ENCODE measurements at places on chromosomes 1 and 21.

DNA sequence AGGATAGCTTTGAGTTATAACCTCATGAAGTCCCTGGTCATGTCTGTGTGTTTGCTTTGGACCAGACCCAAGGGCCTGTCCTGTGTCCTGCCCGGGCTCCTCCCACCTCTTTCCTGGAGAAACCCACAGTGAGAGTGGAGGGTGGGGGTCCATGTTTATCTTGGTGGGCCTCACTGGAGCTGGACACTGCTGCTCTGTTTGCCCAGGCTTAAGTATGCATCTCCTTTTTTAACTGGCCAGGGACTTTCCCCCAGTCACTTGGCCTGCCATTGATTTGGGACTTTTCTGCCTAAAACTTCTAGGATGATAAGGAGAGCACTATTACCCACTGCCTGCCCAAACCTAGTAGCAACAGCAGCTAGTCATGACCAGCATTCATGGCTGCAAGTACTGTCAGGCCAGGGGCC, 49.8 kb downstream of the DDR2 start:
- no peak for DNase-seq
- no peaks in the 10 kb centered on the region for H3K27me3 ChIP-seq
- H3K4me1 ChIP-seq: no peaks in the 10 kb centered on the region
- H3K4me3 ChIP-seq: no peak overlapping the region
- no peak overlapping the region for H3K27ac ChIP-seq

GRCh38 chr1:1151306-1151705, 22.4 kb upstream of the TTLL10 start:
- H3K27me3 ChIP-seq: no peaks in the 10 kb centered on the region
- H3K27ac ChIP-seq: no peak overlapping the region
- DNase-seq: no peak
- H3K36me3 ChIP-seq: peaks cover 3% of the 10 kb centered on the region

GRCh38 chr1:29687601-29688244, 451.4 kb downstream of the PTPRU start:
- H3K4me3 ChIP-seq: peak overlapping the region; percentile 23
- no peaks in the 10 kb centered on the region for H3K36me3 ChIP-seq
- no peak for DNase-seq

- DNase-seq: no peak
- peak overlapping the region; percentile 85 for H3K4me3 ChIP-seq
- peaks cover 75% of the 10 kb centered on the region for H3K36me3 ChIP-seq
- H3K27ac ChIP-seq: peak overlapping the region; percentile 93
- peaks cover 79% of the 10 kb centered on the region for H3K4me1 ChIP-seq
Observed at GRCh38 chr1:26280333-26281042, 602 bp downstream of the SH3BGRL3 start.

DNA sequence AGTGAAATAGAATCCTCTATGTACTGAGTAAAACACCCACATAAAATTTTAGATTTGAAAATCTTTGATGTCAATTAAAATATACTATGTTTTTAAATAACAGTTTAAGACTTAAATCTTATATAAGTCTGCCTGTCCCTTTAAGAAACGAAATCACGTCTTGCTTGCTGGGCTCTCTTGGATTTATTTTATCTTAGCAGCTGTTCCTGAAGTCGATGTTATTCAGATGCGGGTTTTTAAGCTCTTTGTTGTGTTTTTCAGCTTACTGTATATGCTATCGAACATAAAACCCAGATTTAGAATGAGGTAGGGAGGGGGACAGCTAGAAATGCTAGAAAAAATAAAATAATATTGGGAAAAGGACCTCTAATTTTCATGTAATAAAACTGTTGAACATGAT, 11.1 kb upstream of the SSX2IP start:
- H3K4me3 ChIP-seq: no peak overlapping the region
- no peak overlapping the region for H3K27ac ChIP-seq
- peaks cover 12% of the 10 kb centered on the region for H3K4me1 ChIP-seq
- H3K27me3 ChIP-seq: peaks cover 10% of the 10 kb centered on the region
- no peak for DNase-seq

GRCh38 chr21:34983680-34984086, 65.4 kb downstream of the RUNX1 start:
- H3K36me3 ChIP-seq: peaks cover 49% of the 10 kb centered on the region
- DNase-seq: peak; percentile 83
- H3K27me3 ChIP-seq: no peaks in the 10 kb centered on the region
- peak overlapping the region; percentile 91 for H3K27ac ChIP-seq

GRCh38 chr1:203840208-203840808, 21.1 kb upstream of the SNRPE start:
- DNase-seq: no peak
- no peaks in the 10 kb centered on the region for H3K27me3 ChIP-seq
- H3K4me1 ChIP-seq: no peaks in the 10 kb centered on the region
- peaks cover 66% of the 10 kb centered on the region for H3K36me3 ChIP-seq

DNA sequence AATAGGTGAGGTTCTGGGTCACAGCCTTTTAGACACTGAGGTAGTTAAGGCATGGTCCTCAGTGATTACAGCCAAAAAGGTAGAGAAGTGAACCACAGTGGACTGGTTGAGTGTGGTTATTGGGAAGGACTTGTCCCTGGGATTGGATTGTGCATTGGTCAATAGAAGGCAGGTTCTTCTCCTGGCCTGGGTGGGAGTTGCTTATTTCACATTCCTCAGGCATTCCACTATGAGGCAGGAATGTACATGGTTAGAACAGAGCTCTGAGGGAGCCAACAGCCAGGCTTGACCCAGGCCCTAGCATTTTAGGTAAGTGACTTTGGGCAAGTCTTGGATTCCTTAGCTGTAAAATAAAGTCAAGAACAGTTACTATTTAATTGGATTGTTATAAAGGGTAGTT, 97.9 kb upstream of the MARK1 start:
- H3K4me3 ChIP-seq: no peak overlapping the region
- no peak overlapping the region for H3K27ac ChIP-seq
- peaks cover 6% of the 10 kb centered on the region for H3K4me1 ChIP-seq

DNA sequence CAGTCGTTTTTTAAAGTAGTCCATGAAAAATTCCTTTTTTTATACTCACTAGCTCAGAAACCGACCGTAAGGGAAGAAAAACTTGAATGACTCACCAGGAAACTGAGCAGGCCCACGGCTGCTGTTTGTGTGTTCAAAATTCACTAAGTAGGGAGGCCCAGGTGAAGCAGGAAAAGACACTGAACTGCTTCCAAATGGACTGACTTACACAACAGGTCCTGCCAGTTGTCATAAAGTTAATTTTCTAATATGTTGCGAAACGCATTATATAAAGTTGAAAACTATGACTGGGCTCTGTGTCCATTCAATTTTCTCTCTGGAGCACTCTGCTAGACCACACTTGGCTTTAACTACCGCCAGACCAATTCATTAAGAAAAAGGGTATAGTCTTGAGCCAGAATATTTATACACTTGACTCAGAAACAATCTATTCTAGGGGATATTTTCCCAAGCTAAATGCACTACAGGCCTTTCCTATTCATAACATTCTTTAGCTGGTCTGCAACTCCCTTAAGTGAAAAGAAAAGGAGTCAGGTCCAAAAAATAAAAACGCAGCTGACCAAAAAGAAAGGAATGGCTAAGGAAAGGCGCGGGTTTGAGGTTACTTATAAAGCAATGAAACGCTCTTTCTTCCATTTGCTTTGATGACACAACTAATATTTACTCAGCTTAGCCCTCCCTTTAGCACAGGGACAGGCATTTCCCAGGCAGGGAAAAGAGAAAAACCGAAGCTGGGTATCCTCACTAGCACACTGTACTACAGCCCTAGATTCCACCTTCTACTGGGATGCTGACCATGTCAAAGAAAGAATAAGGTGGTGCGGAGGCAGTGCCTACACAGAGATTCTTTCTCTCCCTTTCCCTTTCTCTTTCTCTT, 306.3 kb upstream of the ESRRG start:
- no peak overlapping the region for H3K4me3 ChIP-seq
- DNase-seq: no peak
- H3K36me3 ChIP-seq: no peaks in the 10 kb centered on the region
- H3K4me1 ChIP-seq: peaks cover 6% of the 10 kb centered on the region
- H3K27ac ChIP-seq: no peak overlapping the region

DNA sequence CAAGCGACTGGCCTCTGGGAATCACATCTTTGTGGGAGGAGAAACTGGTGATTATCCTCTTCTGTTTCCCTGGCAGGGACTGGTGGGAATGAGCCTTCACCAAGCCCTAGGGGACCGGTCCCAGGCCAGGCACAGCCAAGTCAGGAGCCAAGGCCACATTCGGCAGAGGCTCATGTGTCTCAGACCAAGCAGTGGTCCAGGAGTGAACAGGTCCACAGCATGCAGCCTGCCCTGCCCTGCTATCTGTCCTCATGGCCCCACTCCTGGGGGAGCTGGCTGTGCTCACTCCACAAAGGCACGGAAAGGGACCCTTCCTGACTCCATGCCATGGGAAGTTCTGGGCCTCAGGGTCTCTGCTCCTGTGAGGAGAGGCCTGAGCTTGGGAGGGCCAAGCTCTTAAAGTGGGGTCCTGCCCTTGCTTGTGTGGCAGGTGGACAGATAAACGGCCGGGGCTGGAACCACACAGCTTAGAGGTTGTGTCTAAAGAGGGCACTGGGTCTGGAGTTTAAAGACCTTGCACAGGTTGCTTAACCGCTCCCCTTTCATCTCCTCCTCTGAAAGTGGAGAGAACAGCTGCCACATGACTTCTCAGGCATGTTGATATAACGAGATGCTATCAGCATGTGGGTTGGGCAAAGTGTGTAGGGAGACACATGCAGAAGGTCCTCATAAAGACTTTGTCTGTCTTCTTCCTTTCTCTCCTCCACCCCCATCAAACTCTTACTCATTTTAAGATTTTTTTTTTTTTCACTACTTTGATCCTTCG, 57.5 kb downstream of the CASQ2 start:
- peaks cover 4% of the 10 kb centered on the region for H3K4me1 ChIP-seq
- H3K27me3 ChIP-seq: peaks cover 34% of the 10 kb centered on the region
- H3K27ac ChIP-seq: no peak overlapping the region
- no peaks in the 10 kb centered on the region for H3K36me3 ChIP-seq
- no peak overlapping the region for H3K4me3 ChIP-seq

- no peaks in the 10 kb centered on the region for H3K36me3 ChIP-seq
- peaks cover 26% of the 10 kb centered on the region for H3K27me3 ChIP-seq
- peak; percentile 47 for DNase-seq
- no peak overlapping the region for H3K4me3 ChIP-seq
Observed at GRCh38 chr1:175146529-175147213, 45.9 kb downstream of the KIAA0040 start.

DNA sequence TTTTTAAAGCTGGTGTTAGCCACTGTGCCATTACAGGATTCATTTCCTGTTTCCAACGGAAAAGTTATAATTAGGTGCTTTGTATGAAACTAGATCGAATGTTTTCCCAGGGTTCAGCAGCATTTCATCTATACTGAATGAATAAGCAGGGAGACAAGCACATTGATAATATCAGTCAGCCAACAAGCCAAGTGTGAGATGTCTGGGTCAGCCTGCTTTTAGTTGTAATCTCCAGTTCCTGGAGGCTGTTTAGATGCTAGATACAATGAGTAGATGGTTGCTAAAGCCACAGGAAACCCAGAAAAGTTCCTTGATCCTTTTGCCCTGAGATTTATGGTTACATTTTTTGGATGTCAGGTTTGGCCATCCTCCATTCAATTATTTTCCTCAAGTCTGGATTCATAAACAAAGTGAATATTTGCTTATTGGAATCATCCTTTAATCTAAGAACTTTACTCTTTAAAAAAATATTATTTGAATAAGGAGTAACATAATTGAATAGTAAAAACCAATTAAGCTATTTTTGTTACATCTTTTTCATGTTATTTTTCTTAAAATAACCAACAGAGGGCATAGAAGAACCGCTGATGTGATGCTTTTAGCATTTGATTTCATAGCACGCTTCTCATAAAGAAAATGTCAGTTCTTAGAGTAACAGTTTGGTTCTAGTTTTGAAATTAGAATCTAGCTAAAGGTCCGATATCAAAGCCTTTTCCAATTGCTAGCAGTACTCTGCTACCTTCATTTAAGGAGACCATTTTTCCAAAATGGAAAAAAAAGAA, 76.6 kb downstream of the HSPA13 start:
- no peaks in the 10 kb centered on the region for H3K36me3 ChIP-seq
- H3K27me3 ChIP-seq: no peaks in the 10 kb centered on the region
- no peak overlapping the region for H3K4me3 ChIP-seq
- no peaks in the 10 kb centered on the region for H3K4me1 ChIP-seq
- no peak for DNase-seq
- H3K27ac ChIP-seq: no peak overlapping the region

Measured in T-helper 2 cell treated with Interferon-gamma antibody and Interleukin-4, amounts not matched to agents 5 μg/mL and 100 μg/mL, for 36 hours (primary cell).